NCI-H510A (cell line): ENCODE measurements at places on chromosomes 7 and 10.

DNA sequence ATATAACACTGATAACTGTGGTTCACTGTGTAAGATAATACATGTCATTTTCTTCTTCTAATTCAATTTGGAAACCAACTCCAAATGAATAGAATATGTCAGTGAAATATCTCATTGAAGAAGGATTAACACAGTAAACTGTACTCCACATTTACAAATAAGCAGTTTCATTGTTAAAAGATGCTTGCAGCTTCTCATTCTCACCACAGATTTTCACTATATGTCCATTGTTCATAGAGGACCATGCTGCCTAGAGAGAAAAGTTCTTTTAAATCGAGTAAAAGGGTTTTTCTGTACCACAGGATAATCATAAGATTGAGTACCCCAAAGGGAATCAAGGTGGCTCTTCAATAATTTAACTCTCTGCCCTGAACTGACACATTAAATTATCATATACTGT is 165.5 kb downstream of the LRRN3 start:
- no peak for DNase-seq

DNA sequence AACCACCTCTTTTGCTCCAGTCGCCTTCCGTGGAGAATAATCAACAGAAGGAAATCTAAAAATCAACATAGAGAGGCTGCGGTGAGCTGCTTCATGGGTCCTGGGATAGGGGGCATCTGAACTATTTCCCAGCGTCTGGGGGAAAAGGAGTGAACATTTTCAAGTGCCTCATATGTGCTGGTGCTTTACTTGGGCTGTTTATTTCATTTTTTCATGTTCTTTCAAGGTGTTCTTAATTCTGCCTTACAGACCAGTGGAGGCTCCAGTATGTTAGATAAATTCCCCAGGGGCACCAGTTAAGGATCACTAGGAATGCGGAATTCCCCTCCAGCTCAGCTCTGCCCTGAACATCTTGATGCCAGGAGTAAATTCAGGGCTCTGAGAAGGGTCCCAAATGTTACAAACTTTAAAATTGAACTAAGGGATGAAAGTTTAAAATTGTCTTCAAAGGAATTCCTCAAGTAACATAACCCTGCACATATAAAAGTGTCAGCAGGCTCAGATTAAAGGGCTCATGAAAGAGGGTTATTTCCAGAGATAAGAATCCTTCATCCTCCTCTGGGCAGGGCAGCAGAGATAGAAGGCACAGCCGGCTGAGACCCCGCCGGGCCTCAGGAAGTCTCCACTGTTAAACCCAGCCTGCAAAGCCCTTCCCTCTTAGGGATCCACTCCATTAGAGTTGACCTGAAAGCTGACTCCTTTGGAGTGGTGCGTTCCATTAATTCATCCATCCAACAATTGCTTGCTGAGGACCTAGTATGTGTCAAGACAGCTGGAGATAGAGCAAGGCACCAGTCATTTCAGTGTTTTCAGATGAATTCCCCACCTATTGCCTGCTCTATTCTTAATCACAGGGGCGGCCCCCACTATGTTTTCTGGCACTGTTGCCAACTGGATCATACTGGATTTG is 345.8 kb downstream of the KCNMA1 start:
- no peak for DNase-seq

- no peak for DNase-seq
These were observed 40.0 kb upstream of the FAM3C start for GRCh38 chr7:121436136-121436535.

- DNase-seq: no peak
These were observed 58.0 kb upstream of the STRIP2 start for GRCh38 chr7:129376076-129376777.

- DNase-seq: no peak
These were observed 543.5 kb upstream of the ADARB2 start for GRCh38 chr10:2280713-2281300.

- peak; percentile 74 for DNase-seq
These were observed 33.8 kb upstream of the ICA1 start for GRCh38 chr7:8295638-8296361.

GRCh38 chr10:21507150-21507549 is 18.3 kb downstream of the SKIDA1 start:
- no peak for DNase-seq

GRCh38 chr7:115722302-115722977 is 308.1 kb downstream of the TFEC start:
- no peak for DNase-seq

DNA sequence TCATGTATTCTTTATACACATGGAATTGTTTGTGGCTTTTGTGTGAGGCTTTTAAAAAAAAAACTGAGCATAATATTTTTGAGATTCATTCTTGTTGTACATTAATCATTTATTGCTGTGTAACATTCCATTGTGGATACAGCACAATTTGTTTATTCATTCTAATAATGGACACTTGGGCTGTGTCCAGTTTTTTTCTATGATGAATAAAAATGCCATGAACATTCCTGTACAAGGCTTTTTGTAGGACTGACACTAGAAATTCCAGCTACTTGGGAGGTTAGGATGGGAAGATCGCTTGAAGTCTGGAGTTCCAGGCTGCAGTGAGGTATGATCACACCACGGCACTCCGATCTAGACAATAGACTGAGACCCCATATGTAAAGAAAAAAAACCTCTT is 254.3 kb upstream of the CACNA2D1 start:
- DNase-seq: no peak

- no peak for DNase-seq
These were observed 5.0 kb upstream of the STEAP4 start for GRCh38 chr7:88311675-88312036.

DNA sequence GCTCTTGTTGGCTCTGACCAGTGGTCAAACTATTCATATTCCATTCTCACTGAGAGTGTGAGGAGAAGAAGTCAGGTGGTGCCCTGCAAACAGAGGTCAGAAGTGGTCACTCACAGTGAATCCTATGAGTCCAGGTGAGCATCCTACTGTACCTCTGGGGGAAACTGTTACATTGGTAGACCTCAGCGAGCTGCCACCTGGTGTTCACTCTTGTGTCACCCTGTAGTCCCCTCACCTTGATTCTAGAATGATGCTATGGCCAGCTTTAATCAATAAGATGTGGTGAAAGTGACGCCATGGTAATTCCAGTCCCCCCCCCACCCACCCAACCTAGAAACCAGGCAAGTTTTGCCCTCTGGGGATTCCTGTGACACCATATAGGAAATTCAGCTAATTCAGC is 1.2 kb upstream of the AMPH start:
- no peak for DNase-seq

DNA sequence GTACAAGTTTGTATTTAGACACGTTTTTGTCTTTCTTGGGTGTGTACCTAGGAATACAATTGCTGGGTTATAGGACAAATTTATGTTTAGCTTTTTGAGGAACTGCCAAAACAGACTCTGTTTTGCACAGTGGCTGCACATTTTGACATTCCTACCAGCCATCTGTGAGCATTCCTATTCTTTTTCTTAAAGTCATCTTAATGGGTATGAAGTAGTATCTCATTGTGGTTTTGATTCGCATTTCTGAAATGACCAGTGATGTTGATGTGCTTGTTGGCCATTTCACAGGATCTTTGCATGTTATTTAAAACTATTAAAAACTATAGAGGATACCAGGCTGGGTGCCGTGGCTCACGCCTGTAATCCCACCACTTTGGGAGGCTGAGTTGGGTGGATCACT is 32.6 kb upstream of the IL15RA start:
- no peak for DNase-seq

DNA sequence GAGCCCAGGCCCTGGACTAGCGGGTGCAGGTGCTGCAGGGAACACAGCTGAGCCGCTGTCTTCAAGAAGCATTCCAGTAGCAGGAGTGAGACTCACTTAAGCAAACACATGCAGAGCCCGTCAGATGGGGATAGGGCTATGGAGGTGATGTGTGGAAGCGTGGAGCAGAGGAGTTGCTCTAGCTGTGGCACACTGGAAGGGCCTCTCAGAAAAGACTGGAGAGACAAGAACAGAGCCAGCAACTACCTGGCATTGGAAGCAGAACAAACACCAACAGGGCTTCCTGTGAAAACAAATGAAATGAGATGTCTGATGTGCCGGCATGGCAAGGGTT is 37.8 kb upstream of the GALNTL5 start:
- no peak for DNase-seq

DNA sequence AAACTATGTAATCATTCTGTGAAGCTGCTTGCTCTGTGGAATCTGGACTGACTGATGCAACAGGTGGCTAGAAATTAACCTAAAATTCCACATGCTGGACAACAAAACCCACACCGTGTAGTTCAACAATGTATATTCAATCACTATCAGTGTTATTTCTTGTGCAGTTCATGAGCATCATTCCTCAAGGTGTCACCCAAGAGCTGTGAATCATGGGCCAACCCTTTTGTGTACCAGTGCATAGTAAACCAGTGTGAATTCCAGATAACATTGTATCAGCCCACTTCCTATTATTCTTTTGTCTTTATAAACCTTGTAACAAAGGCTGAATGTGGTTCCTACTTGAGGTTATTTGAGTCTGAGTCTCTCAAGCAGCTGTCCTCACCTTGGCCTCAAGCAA is 905.2 kb upstream of the ZNF722 start:
- no peak for DNase-seq

DNA sequence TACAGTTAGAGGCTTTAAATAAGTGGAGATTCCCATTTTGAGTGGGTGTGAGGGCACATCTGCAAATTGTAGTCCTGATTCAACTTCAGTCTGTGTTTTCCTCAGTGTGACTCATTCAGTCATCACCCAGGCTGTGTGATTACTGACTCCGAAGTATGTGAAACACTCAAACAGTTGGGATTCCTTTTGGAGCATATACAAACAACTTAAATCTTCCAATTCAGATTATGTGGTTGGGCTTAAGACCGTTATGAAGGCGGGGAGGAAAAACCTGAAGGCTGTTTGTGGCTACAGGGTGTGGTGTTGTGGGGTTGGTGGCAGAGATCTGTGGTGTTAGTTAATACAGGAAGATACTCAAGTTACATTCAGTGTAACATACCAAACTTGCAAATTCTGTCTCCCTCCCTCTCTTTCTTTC is 259.7 kb upstream of the FERD3L start:
- DNase-seq: no peak

DNA sequence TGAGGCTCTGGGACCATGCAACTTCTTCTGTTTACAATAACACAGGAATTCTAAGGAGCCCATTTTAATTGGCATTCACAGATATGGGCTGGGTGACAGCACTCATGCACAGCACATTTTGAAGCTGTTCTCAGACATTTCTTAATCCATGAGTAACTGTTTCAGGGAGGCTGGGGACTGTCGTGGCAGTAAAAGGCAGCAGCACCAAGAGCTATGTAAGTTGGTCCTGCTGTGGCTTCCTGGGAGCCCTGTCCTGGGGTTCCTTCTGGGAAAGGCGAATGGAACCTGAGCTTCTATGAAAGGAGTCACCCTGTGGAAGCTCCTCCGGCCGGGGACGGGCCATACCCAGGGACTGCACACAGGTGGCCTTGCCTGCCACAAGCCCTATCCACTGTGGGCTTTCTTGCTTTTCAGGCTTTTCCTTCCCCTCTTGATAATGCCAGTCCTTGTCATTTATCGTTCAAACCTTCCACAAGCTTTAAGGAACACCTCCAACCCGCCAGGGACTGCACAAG is 40.5 kb downstream of the COBL start:
- no peak for DNase-seq

DNA sequence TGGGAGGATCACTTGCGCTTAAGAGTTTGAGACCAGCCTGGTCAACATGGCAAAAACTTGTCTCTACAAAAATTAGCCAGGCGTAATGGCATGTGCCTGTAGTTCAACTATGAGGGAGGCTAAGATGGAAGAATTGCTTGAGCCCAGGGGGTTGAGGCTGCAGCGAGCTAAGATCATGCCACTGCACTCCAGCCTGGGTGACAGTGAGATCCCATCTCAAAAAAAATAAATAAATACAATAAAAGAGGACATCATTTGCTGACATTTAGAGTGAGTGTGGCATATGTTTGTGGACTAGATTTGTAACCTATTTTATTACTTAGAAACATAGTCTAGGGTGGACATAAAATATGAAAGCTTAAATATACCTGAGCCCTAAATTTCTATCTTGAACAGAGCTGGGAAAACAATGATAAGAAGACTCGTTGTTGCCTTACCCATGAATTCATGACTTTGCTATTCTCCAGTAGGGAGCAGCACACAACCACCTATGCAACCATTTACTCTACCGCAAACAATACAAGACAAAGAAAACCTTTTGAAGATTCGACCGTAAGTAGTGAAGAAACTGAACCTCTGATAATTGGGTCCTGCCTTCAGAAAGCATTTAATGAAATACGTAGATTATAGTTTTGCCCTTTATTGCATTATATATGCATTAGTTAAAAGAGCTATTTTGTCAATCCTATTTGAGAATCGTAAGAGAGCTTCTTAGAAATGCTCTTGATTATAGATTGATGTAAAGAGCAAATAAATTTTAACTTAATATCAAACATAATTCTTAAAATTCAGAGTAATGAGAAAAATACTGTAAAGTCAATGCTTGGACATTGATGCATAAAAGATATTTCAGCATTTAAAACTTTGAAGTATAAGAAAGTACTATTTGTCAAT is 83.5 kb downstream of the GNAT3 start:
- no peak for DNase-seq

GRCh38 chr7:32293833-32294232 is 196.3 kb downstream of the LSM5 start:
- DNase-seq: no peak

DNA sequence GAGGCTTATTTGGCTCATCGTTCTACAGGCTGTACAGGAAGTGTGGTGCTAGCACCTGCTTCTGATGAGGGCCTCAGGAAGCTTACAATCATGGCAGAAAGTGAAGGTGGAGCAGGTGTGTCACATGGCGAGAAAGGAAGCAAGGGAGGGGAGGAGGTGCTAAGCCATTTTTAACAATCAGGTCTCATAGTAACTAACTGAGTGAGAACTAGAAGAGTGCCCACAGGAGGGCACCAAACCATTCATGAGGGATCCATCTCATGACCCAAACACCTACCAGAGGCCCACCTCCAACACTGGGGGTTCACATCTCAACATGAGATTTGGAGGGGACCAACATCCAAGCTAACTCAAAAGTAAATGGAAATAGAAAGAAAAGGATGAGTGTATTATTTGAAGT is 78.1 kb downstream of the CXCL12 start:
- no peak for DNase-seq

GRCh38 chr10:108957681-108958080 is 965.6 kb downstream of the XPNPEP1 start:
- no peak for DNase-seq

- DNase-seq: no peak
These were observed 100.7 kb downstream of the ST8SIA6 start for GRCh38 chr10:17353568-17354300.

- no peak for DNase-seq
These were observed 581 bp downstream of the PTPRZ1 start for GRCh38 chr7:121873289-121874194.

- no peak for DNase-seq
These were observed 30.2 kb upstream of the EZH2 start for GRCh38 chr7:148914208-148914777.

GRCh38 chr7:84249656-84250055 is 55.1 kb upstream of the SEMA3A start:
- DNase-seq: no peak
